ENCODE measurements at places on chromosomes 2 and 18. TPM values are rescaled to one million over a fixed set of nuclear protein-coding genes. Genes with fewer than 3 reads are reported as not detected.

GRCh38 chr2:157488877-157489276, 45.0 kb upstream of the CYTIP start:
- H3K4me3 ChIP-seq = no peak overlapping the region
- H3K4me1 ChIP-seq = peaks cover 6% of the 10 kb centered on the region
- no peak for DNase-seq
- no peaks in the 10 kb centered on the region for H3K27me3 ChIP-seq
- H3K36me3 ChIP-seq = no peaks in the 10 kb centered on the region

GRCh38 chr18:25112821-25113434, 239.0 kb downstream of the ZNF521 start:
- no peak overlapping the region for H3K27ac ChIP-seq
- DNase-seq = no peak
- no peak overlapping the region for H3K4me3 ChIP-seq

DNA sequence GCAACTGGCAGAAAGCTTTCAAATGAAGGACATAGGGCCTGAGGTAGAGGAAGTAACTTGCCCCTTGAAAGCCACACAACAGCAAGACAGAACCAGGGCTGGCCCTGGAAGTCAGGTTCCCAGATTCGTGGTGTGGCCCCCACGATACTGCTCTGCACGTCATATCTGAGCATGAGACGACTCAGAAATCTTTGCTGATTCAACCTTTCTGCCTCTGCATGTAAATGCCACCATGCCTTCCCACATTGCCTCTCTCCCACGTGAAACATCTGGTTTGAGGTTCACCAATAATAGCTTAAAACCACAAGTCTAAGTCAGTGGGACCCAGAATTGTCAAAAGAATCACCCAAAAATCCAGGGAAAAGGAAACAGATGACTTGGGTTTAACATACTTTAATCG, 214.0 kb upstream of the TRIB2 start:
- H3K27me3 ChIP-seq = peaks cover 8% of the 10 kb centered on the region
- no peaks in the 10 kb centered on the region for H3K36me3 ChIP-seq
- no peak overlapping the region for H3K27ac ChIP-seq
- peaks cover 73% of the 10 kb centered on the region for H3K4me1 ChIP-seq
- H3K4me3 ChIP-seq = no peak overlapping the region

GRCh38 chr2:189402932-189403331, 38.3 kb upstream of the WDR75 start:
- no peaks in the 10 kb centered on the region for H3K27me3 ChIP-seq
- no peak for DNase-seq
- H3K27ac ChIP-seq = no peak overlapping the region
- H3K4me3 ChIP-seq = no peak overlapping the region
- H3K4me1 ChIP-seq = no peaks in the 10 kb centered on the region

- H3K27me3 ChIP-seq = no peaks in the 10 kb centered on the region
- H3K4me1 ChIP-seq = no peaks in the 10 kb centered on the region
- H3K27ac ChIP-seq = no peak overlapping the region
- no peaks in the 10 kb centered on the region for H3K36me3 ChIP-seq
- H3K4me3 ChIP-seq = no peak overlapping the region
These were observed 36.3 kb upstream of the LGALSL start for GRCh38 chr2:64417624-64418023.

DNA sequence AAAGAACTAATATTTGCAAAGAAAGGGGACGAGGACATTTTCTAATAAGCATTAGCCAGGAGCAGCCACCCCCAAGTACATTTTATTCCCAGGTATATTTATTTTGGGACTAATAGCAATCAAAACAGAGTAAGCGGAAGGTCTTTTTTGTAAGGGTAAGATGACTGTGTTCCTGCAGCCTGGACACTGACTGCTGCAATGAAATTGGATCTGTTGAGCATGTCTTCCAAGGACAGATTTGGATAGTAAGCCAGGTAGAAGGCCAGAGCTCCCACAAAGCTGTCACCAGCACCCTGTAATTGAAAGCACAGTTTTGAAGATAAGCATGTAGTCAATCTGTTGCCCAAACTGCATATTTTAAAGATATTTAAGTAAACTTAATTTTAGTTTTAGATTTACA, 10.0 kb downstream of the MRPL33 start:
- H3K4me3 ChIP-seq = no peak overlapping the region
- no peak overlapping the region for H3K27ac ChIP-seq
- no peaks in the 10 kb centered on the region for H3K4me1 ChIP-seq
- peaks cover 8% of the 10 kb centered on the region for H3K36me3 ChIP-seq

DNA sequence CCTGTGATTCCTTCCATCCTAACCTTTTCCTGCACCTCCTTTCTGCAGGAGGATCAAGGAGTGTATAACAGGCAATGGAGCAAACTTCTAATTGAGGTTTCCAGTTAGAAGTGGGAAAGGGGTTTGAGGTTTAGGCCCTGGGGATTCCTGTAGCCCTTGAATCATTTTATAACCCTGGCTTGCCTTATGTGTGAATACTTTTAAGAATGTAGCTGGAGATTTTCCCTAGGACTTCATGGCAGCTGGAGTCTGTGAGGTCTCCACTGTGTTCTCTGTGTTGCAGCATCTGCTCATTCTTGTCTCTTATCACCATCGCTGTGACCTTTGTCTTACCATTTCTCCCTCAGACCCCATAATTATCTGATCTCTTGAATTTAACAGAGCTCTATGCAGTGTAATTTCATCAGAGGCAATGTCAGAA, 370.2 kb upstream of the SLC14A2 start:
- no peak overlapping the region for H3K27ac ChIP-seq
- no peaks in the 10 kb centered on the region for H3K4me1 ChIP-seq
- DNase-seq = no peak
- no peaks in the 10 kb centered on the region for H3K27me3 ChIP-seq
- no peaks in the 10 kb centered on the region for H3K36me3 ChIP-seq
- H3K4me3 ChIP-seq = no peak overlapping the region

DNA sequence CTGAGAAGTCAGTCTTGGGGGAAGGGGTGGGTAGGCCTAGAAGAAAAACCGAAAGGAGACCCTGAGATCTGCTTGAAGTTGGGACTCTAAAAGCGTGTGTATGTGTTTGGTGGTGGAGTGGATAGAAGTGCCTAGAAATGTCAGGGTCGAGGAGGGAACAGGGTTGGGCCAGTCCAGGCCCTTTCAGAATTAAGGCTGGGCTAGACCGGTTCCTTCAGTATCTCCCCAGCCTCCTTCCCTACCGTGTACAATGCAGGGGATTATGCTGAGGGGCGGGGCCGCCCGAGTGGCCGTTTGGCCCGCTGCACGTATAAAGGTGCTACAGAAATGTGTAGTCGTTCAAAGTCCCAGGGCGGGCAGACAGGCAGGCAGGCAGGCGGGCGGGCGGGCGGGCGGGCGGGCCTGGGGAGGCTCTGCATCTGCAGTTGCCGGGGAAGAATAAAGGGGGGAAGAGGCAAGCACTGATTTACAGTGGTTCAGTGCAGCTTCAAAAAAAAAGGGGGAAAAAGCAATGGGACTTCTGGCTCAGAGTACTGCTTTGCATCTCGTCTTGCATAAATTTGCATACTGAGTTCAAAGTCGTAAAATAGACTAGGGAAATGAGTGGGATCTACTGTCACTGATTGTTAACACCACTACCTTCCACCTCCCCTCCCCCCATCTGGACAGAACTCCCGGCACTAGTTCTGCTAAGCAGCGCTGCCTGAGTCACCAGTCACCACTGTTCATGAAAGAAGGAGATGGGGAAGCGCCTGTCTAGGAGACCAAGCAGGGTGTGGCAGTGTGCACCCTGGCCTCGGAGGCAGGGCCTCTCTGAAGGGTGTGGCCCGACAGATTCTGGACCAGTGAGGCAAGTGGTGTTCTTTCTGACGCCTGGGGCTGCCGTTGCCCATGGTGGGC, 3.6 kb downstream of the IGFBP2 start:
- no peaks in the 10 kb centered on the region for H3K36me3 ChIP-seq
- H3K4me1 ChIP-seq = peaks cover 14% of the 10 kb centered on the region
- no peak overlapping the region for H3K27ac ChIP-seq
- no peak for DNase-seq

DNA sequence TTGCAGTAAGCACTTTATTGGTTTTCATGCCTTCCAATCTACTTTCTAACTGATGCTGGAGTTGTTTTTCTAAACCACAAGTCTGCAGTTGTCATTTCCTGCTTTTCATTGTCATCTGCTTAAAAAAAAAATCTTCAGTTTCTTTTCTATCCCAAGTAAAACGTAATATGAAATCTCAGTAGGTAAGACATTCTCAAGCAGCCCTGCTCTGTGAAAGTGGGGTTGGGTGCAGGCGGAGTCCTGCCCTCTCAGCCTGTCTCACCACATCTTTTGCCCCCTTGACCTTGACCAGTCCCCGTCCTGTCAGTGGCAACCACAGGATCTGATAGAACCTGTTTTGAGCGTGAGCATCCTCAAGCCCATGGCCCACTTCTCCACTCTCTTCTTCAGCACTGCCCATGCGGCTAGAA, 80.0 kb upstream of the CPO start:
- no peaks in the 10 kb centered on the region for H3K27me3 ChIP-seq
- H3K4me1 ChIP-seq = no peaks in the 10 kb centered on the region
- H3K27ac ChIP-seq = no peak overlapping the region
- H3K36me3 ChIP-seq = no peaks in the 10 kb centered on the region

DNA sequence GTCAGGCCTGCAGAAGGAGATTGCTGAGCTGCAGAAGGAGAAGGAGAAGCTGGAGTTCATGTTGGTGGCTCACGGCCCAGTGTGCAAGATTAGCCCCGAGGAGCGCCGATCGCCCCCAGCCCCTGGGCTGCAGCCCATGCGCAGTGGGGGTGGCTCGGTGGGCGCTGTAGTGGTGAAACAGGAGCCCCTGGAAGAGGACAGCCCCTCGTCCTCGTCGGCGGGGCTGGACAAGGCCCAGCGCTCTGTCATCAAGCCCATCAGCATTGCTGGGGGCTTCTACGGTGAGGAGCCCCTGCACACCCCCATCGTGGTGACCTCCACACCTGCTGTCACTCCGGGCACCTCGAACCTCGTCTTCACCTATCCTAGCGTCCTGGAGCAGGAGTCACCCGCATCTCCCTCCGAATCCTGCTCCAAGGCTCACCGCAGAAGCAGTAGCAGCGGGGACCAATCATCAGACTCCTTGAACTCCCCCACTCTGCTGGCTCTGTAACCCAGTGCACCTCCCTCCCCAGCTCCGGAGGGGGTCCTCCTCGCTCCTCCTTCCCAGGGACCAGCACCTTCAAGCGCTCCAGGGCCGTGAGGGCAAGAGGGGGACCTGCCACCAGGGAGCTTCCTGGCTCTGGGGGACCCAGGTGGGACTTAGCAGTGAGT, 19.4 kb downstream of the FOSL2 start:
- H3K27ac ChIP-seq = no peak overlapping the region
- no peaks in the 10 kb centered on the region for H3K36me3 ChIP-seq
- no peak for DNase-seq
- no peaks in the 10 kb centered on the region for H3K27me3 ChIP-seq
- no peaks in the 10 kb centered on the region for H3K4me1 ChIP-seq
- no peak overlapping the region for H3K4me3 ChIP-seq

DNA sequence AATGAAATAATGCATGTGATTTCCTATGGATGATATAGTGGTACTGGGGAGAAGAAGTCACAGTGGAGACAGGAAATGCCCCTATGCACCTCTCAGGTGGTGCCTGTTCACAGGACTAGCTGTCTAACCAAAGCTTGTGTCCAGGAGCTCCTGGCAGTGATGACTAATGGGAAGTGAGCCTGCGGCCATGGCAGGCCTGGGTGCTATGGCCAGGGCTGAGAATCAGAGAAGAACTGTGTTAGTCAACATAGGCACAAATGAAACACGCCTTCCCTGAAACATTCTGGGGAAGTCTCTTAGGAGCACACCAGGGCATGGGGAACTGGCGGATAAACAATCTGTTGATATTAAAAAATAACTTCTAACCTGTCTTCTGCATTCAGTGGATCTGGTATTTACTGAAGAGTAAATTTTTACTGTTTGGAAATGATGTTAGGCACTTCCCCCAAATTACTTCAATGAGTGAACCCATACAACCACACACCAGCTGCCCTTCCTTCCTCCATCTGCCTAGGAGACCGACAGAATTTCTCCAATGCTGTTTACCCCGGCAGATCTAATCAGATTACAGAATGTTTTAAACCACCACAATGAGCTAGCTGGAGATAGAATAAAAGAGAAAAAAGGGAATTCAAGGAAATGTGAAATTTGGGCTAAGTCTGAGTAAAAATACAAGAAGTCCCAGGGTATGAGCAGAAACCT, 67.4 kb downstream of the MEP1B start:
- H3K36me3 ChIP-seq = no peaks in the 10 kb centered on the region
- H3K4me1 ChIP-seq = no peaks in the 10 kb centered on the region
- no peak overlapping the region for H3K27ac ChIP-seq
- DNase-seq = no peak
- H3K27me3 ChIP-seq = no peaks in the 10 kb centered on the region

DNA sequence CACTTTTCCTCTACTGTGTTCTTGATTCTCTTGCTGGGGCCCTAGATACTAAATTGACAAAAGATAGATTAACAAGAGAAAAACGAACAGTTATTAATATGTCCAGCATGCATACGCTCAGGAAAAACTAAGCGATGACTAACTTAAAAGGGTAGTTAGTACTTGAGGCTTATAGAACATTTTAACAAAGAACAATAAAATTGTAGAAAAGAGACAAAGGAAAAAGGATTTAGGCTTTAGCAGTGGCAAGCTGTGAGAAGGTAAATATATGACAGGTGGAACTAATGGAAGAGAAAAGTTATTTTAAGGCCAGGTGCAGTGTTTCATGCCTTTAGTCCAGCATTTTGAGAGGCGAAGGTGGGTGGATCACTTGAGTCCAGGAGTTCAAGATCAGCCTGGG, 75.6 kb downstream of the MRO start:
- no peaks in the 10 kb centered on the region for H3K4me1 ChIP-seq
- H3K27me3 ChIP-seq = no peaks in the 10 kb centered on the region
- H3K27ac ChIP-seq = no peak overlapping the region
- H3K36me3 ChIP-seq = no peaks in the 10 kb centered on the region
- H3K4me3 ChIP-seq = no peak overlapping the region

- H3K27ac ChIP-seq = no peak overlapping the region
- DNase-seq = no peak
- H3K36me3 ChIP-seq = no peaks in the 10 kb centered on the region
- no peak overlapping the region for H3K4me3 ChIP-seq
- no peaks in the 10 kb centered on the region for H3K4me1 ChIP-seq
- H3K27me3 ChIP-seq = no peaks in the 10 kb centered on the region
These were observed 85.6 kb downstream of the TFCP2L1 start for GRCh38 chr2:121199281-121200010.

GRCh38 chr2:148654435-148654834, 9.9 kb downstream of the EPC2 start:
- no peak overlapping the region for H3K4me3 ChIP-seq
- no peak for DNase-seq
- no peak overlapping the region for H3K27ac ChIP-seq
- no peaks in the 10 kb centered on the region for H3K27me3 ChIP-seq
- H3K36me3 ChIP-seq = no peaks in the 10 kb centered on the region

DNA sequence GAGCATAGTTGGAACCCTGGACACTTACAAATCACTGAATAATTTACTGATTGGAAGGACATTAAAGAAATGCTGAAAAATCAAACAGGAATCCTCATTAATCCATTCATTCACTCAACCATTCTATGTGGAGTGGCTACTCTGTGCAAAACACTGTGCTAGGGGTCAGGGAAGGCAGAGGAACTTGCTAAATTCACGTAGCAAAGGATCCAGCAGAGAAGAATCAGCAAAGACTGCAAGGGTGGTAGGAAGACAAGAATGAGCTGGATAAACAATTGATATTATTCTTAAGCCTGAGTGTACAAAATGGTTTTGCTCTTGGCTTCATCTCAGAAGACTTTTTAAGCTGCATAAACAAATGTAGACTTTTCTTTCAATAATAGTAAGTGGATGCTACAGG, 164.3 kb upstream of the CAVIN2 start:
- no peaks in the 10 kb centered on the region for H3K36me3 ChIP-seq
- H3K27ac ChIP-seq = no peak overlapping the region
- no peaks in the 10 kb centered on the region for H3K4me1 ChIP-seq
- H3K4me3 ChIP-seq = no peak overlapping the region

The LNPK gene
- polyA plus RNA-seq = 4.1 TPM

The TUBA4B gene
- not detected for polyA plus RNA-seq

The PMAIP1 gene
- polyA plus RNA-seq = 150 TPM

The RESP18 gene
- not detected for polyA plus RNA-seq

The PLB1 gene
- polyA plus RNA-seq = 0.51 TPM

The LRRC30 gene
- polyA plus RNA-seq = not detected

The SLC14A1 gene
- polyA plus RNA-seq = 3.4 TPM

The PKDCC gene
- 0.82 TPM for polyA plus RNA-seq

The MOGAT1 gene
- polyA plus RNA-seq = not detected
